Suprapubic skin (tissue), 4 donors: ENCODE measurements at places on chromosomes 3 and 15. TPM values are rescaled to one million over a fixed set of nuclear protein-coding genes. Genes with fewer than 3 reads are reported as not detected.

Gene LRRC31
- total RNA-seq = not detected

Gene SCAMP5
- 4.5 TPM for total RNA-seq

Gene MAP1A
- total RNA-seq = 5.7 TPM

Gene USP3
- 48.2 TPM for total RNA-seq

Gene ADGRG7
- total RNA-seq = not detected

Gene FRG2C
- total RNA-seq = not detected

Gene ROPN1
- 1.8 TPM for total RNA-seq

Gene CCNB2
- total RNA-seq = 17.7 TPM

Gene AQP9
- total RNA-seq = 7.6 TPM

Gene REC114
- not detected for total RNA-seq

Gene PCOLCE2
- total RNA-seq = 5.9 TPM

Gene HMCES
- 25.1 TPM for total RNA-seq

Gene CCDC54
- total RNA-seq = not detected

Gene CD200R1
- 0.76 TPM for total RNA-seq

Gene EEF1AKMT4
- total RNA-seq = 10.7 TPM

Gene GOLGA6L7
- total RNA-seq = not detected

Gene SLC9C1
- not detected for total RNA-seq

Gene PSTPIP1
- 2.9 TPM for total RNA-seq

Gene PRR20G
- not detected for total RNA-seq
